Frontal cortex (tissue), 4 donors: ENCODE measurements at places on chromosomes 7 and 10. TPM values are rescaled to one million over a fixed set of nuclear protein-coding genes. Genes with fewer than 3 reads are reported as not detected.

DMBT1 gene
- total RNA-seq: not detected

NPY4R gene
- total RNA-seq: not detected

CHST12 gene
- total RNA-seq: 2.0 TPM

TEX47 gene
- total RNA-seq: not detected

AKR1D1 gene
- not detected for total RNA-seq

NYAP1 gene
- total RNA-seq: 55.0 TPM

COL26A1 gene
- total RNA-seq: 14.3 TPM

HACD1 gene
- 18.3 TPM for total RNA-seq

PLXDC2 gene
- total RNA-seq: 10.6 TPM

GPC2 gene
- 75.0 TPM for total RNA-seq

HTRA1 gene
- total RNA-seq: 41.2 TPM

SPDYE9 gene
- under 0.01 TPM for total RNA-seq

CALML3 gene
- total RNA-seq: under 0.01 TPM

GTF2IRD1 gene
- 19.2 TPM for total RNA-seq

SPDYE17 gene
- total RNA-seq: not detected

GATAD1 gene
- total RNA-seq: 21.2 TPM

LRRN3 gene
- 153 TPM for total RNA-seq

GHRHR gene
- total RNA-seq: not detected

POLR2J gene
- 11.8 TPM for total RNA-seq

ASZ1 gene
- total RNA-seq: not detected

PLEKHS1 gene
- total RNA-seq: not detected

MUC12 gene
- total RNA-seq: 0.41 TPM

WDFY4 gene
- total RNA-seq: 0.41 TPM

HTR7 gene
- total RNA-seq: 14.3 TPM
